ENCODE measurements at places on chromosomes 7 and 10.
A peak's percentile ranks its signal among the peaks of the same experiment; 100 is the strongest.

- DNase-seq = no peak
Measured at GRCh38 chr10:7264313-7264756, 146.5 kb downstream of the SFMBT2 start.

- DNase-seq = no peak
Measured at GRCh38 chr10:1179346-1180070, 123.3 kb downstream of the WDR37 start.

- no peak for DNase-seq
Measured at GRCh38 chr10:61354401-61354975, 98.7 kb downstream of the TMEM26 start.

- DNase-seq = no peak
Measured at GRCh38 chr10:11610826-11611247, 613 bp downstream of the USP6NL start.

- DNase-seq = no peak
Measured at GRCh38 chr10:78328592-78329404, 295.1 kb downstream of the RPS24 start.

DNA sequence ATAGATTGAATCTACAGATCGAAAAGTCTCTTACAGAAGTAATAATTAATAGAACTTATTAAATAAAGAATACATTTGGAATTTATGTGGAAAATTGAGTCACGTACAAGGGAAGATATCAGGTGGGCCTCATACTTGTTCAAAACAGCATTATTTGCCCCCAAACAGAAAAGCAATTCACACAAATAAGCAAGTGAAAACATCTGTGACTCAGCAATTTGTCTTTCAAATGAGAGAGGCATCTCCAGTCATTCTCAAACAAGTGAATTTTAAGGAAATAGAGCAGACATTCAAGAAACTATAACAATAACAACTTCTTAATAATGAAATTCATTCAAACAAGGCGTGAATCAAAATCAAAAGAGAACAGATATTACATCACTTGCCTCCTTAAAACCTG is 50.1 kb downstream of the SEMA3A start:
- DNase-seq = no peak

GRCh38 chr7:87882151-87882937 is 6.1 kb downstream of the DBF4 start:
- DNase-seq = no peak

- DNase-seq = peak; percentile 75
Measured at GRCh38 chr10:72272689-72273409, 875 bp upstream of the DDIT4 start.

GRCh38 chr10:88089498-88089897 is 226.1 kb downstream of the PTEN start:
- no peak for DNase-seq

DNA sequence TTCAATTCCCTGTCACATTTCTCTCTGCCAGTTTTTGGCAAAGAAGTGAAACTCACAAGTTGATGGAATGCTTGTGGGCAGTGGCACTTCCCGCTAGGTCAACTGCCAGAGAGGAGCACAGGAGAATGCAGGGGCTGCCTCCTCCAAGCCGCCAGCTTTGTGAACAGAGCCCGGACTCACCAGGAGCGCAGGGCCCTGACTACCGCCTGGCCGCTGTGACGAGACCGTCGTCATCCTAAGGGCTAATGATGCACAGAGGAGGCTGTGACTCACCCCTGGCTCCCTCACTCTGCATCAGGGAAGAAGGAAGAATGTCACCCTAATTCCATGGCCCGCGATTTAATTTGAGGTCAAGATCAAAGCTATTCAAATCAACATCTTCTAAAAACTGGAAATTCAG is 123.9 kb downstream of the TAX1BP1 start:
- DNase-seq = no peak

GRCh38 chr10:79431428-79431827 is 14.0 kb downstream of the ZCCHC24 start:
- DNase-seq = no peak

- DNase-seq = no peak
Measured at GRCh38 chr10:53726921-53727320, 954.3 kb upstream of the MBL2 start.

GRCh38 chr7:67432536-67433234 is 436.1 kb downstream of the TYW1 start:
- no peak for DNase-seq

DNA sequence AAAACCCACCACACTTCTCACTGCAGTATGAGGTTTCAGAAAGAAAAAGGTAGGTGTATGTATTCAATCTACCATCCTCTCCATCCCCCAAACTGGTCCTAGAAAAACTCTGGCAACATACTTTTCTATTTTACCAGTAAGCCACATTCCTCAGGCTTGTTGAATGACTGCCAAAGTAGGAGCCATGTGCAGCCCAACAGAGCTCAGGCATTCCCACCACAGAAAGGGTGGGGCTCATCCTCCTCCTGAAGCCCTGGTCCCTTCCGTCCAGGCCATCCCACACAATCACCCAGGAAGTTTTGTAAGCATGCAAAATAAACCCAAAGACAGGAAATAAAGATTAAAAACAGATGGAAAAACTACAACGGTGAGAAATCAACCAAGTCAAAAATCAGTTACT is 57.2 kb downstream of the MAD1L1 start:
- DNase-seq = no peak

DNA sequence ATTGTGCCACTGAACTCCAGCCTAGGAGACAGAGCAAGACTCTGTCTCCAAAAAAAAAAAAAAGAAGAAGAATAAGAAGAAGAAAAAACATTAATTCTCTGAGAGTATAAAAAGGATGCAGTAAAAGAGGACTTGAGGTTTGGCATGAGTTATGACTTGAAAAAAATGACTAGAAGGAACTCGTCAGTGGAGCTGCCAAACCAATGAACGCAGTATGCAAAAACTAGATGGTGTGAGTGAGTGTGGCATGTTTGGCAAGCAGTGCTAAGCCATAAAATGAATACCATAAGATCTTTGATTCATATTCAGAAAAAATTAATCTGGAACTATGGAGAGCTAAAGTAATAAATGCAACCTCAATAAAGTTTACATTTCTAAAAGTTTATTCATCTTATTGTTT is 68.6 kb upstream of the MEOX2 start:
- no peak for DNase-seq

DNA sequence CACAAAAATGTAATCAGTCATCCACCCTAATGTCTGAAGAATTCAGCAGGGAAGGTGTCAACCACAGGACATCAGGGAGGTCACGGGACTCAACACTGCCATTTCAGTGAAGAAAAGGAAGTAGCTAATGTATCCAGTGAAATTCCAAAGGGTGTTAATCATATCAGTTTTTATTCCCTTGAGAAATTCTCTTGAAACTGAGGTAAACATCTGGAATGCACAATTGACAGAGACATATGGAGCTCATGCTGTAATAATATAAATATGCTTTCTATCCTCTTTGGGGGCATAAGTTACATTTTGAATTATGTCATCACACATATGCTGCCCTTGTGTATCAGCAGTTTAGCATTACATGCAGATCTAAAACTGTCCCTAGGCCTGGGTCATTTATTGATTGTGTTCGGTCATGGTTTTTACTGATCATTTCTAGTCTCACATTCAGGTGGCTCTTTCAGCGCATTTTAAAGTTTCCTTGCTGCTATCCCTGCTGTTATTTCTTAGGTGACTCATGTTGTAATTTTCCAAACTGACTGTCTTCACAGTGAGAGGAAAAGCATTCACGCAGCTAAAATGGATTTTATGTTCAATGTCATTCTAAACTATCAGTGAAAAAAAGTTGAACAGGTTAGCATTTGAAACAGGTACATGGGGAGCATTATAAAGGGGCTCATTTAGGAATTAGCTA is 273.9 kb downstream of the TSPAN12 start:
- no peak for DNase-seq

DNA sequence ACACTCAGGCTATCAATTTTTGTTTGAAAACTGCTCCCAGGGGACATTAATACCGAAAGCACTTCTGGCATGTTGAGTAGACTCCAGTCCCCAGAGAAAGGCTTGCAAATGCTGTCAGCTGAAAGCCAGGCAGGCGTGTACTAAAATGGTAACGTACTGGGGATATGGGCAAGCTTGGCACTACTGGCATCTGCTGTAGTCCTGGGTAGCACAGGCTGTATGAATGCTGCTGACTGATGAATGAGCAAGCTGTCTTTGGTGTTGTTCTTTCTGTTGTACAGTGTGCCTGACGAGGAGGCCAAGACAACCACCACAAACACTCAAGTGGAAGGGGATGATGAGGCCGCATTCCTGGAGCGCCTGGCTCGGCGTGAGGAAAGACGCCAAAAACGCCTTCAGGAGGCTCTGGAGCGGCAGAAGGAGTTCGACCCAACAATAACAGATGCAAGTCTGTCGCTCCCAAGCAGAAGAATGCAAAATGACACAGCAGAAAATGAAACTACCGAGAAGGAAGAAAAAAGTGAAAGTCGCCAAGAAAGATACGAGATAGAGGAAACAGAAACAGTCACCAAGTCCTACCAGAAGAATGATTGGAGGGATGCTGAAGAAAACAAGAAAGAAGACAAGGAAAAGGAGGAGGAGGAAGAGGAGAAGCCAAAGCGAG is 53.5 kb upstream of the AGBL3 start:
- DNase-seq = no peak

- peak; percentile 63 for DNase-seq
Measured at GRCh38 chr7:131507592-131508331, 48.7 kb downstream of the PODXL start.

- no peak for DNase-seq
Measured at GRCh38 chr10:49595713-49596492, 14.2 kb upstream of the SLC18A3 start.

DNA sequence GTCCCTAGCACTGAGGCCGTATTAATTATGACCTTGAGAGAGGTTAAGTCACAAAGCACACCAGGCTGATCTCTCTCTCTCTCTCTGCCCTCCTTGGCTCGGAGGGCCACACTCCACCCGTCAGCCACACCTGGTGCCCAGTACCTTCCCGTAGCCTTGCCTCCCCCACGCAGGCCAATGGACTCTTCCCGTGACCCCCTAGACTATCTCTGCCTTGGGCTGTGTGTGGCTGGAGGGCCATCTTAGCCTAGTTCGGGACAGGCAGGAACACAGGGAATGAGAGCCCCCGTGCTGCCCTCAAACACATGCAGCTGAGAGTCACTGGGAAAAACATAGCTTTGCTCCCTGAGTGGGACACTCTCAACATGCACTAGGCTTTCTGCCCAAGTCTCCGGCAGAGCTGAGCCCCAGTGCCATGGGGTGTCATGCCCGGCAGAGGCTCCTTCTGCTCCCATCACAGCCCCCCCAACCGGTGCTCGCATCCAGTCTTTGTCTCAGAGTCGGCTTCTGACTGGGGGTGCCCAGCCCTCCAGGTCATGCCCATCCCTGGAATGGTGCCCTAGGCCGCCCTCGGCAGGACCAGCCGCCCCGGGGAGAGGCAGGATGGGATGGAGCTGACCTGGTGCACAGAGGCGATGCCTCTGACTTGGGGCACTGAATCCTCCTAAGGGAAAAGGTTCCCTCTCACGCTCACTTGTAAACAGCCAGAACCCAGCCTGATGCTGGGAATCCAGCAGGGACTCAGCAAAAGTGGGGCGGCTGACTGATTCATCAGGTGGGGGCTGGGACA is 63.0 kb downstream of the TCERG1L start:
- DNase-seq = no peak

GRCh38 chr7:139750459-139751095 is 27.2 kb downstream of the HIPK2 start:
- no peak for DNase-seq

DNA sequence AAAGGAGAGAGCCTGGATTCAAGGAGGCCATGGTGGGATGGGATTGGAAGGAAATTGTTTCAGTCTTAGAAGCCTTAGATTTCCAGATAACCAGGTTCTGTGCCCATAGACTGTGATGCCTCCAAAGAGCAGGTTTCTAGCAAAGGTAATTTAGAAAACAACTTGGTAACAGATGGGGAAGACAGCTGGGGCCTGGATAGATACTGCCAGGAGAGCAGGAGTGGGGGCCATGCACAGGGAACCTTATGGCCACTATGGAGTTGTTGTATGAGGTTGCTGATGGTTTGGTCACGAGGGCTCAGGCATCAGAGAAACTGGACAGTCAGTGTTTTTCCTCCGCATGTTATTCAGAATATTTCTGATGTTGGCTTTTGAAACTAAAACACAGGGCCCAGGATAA is 901.9 kb downstream of the LRMDA start:
- DNase-seq = no peak

- DNase-seq = no peak
Measured at GRCh38 chr7:156504006-156504405, 136.6 kb upstream of the RNF32 start.

DNA sequence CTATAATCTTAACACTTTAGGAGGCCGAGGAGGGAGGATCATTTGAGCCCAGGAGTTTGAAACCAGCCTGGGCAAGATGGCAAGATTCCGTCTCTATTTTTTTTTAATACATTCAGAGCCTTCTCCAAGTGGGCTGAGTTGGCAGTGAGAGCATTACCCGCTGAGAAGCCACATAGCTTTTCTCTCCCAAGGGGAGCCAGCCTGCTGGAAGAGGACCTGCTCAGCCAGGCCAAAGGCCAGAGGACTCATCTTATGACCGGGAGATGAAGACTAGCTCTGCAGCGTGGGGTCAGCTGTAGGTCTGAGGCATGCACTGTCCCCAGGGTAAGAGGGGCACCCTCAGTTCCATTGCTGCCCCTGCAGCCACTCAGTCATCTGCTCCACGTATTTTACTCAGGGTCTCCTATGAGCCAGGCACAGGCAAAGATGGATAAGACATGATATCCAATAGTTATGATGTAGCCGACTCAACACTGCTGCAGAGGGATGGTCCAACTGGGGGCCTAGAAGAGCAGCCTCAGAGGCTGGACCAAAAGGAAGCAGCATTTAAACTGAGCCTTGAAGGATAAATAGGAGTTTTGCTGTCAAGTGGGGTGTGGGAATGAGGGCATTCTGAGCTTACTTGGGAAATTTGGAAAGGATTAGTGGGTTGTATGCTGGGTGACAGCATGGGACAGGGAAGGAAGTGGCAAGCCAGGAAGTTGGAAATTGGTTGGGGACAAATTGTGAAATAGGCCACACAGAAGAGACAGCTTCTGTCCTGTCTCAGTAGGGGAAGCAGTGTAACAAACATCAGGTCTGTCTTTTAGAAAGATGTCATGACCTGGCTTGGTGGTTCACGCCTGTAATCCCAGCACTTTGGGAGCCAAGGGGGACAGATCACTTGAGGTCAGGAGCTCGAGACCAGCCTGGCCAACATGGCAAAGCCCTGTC is 1.6 kb upstream of the MARVELD1 start:
- no peak for DNase-seq

- DNase-seq = no peak
Measured at GRCh38 chr10:129390147-129390546, 76.9 kb upstream of the MGMT start.

- peak; percentile 31 for DNase-seq
Measured at GRCh38 chr7:93228302-93228701, 2.0 kb upstream of the HEPACAM2 start.

Data from GM13977 (cell line).